Stimulated activated CD8-positive, alpha-beta memory T cell treated with anti-CD3 and anti-CD28 coated beads, Interleukin-2, amount 100 ng/mL, for 1 hour (primary cell): ENCODE measurements at places on chromosomes 5 and 9.

DNA sequence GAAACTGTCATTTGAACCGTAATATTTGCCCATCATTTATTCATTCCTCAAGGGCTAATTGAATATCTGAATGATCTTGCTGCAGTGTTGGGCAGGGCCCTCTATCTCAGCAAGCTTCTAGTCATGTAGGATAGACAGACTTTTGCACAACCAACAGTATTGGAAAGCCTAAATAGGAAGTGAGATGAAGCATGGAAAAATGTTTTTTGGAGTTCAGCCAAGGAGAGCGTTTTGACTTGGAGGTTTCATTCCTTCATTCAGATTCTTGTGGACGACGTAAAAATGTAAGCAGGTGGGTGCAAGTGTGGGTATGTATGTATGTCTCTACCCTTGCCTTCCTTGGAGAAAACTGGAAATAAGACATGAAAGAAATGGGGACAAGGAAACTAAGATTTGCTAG is 15.5 kb downstream of the DAPK1 start:
- no peak for DNase-seq

DNA sequence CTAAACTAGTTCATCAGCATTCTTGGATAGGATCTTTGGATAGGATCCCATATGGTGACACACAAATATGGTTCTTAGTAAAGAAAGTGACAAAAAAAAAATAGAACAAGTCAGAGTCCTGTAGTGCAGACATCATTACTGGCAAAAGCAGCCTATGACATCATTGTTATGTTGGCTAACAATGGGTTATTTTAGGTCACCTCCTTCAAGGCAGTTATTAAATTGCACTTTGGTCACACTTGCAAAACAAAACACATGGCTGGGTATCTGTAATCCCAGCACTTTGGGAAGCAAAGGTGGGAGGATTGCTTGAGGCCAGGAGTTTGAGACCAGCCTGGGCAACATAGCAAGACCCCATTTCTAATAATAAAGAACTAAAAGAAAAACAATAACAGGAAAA is 185.9 kb downstream of the KIAA0825 start:
- DNase-seq, result no peak

DNA sequence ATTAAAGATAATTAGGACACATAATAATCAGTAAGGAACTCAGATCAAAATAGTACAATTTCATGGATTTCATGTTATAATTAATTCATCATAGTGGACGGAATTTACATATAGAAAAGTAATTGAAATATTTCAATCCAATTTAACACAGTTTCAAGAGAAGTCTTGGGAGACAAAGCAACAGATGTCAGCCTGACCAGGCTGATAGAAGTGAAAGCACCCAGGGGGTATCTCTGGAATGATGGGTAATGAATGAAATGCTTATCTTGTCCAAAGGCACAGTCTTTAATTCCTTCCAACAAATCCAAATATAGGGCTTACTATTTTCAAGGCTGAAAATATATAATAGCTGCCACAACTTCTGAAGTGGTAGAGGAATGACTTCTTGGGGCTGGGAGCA is 629.3 kb upstream of the RGMB start:
- no peak for DNase-seq

- no peak for DNase-seq
These were observed 81.1 kb downstream of the RMI1 start for GRCh38 chr9:84061613-84062193.

- no peak for DNase-seq
These were observed 20.8 kb upstream of the CKMT2 start for GRCh38 chr5:81212211-81212751.

DNA sequence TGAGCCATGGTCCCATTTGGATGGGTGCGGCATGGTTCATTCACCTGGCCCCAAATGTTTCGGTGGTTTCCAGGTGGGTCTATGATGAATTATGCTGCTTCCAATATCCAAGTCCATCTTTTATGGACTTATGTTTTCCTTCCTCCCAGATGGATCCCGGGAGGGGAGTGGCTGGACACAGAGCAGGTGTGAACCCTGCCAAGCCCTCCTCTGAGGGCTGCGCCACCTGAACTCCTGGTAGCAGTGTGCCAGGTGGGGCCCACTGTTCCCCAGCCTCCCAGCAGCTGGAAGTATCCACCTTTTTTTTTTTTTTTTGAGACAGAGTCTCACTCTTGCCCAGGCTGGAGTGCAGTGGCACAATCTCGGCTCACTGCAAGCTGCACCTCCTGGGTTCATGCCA is 42.9 kb downstream of the WNK2 start:
- no peak for DNase-seq

GRCh38 chr9:134704498-134704897 is 62.9 kb downstream of the COL5A1 start:
- DNase-seq, result no peak

- peak; percentile 63 for DNase-seq
These were observed 3.1 kb downstream of the SLC4A9 start for GRCh38 chr5:140362875-140363630.

GRCh38 chr5:137375741-137376526 is 123.2 kb downstream of the SPOCK1 start:
- no peak for DNase-seq

- no peak for DNase-seq
These were observed 1.6 kb downstream of the CSNK1A1 start for GRCh38 chr5:149549461-149550267.

DNA sequence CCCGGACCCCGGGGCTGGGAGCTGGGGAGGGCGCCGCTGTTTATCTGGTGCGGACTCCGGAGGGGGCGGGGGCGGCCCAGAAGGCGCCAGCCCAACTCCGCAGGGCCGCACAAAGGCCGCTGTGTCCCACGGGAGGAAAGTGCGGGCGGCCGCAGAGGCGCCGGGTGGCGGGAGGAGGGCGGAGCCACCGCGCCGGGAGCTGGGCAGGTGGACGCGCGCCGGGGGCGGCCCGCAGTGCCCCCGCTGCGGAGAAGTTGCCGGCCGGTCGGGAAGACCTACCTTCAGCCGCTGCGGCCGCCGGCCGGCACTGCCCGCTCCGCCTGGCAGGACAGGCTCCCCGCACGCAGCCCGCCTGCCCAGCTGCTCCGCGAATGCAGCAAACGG is 43.6 kb downstream of the NACC2 start:
- DNase-seq, result no peak

DNA sequence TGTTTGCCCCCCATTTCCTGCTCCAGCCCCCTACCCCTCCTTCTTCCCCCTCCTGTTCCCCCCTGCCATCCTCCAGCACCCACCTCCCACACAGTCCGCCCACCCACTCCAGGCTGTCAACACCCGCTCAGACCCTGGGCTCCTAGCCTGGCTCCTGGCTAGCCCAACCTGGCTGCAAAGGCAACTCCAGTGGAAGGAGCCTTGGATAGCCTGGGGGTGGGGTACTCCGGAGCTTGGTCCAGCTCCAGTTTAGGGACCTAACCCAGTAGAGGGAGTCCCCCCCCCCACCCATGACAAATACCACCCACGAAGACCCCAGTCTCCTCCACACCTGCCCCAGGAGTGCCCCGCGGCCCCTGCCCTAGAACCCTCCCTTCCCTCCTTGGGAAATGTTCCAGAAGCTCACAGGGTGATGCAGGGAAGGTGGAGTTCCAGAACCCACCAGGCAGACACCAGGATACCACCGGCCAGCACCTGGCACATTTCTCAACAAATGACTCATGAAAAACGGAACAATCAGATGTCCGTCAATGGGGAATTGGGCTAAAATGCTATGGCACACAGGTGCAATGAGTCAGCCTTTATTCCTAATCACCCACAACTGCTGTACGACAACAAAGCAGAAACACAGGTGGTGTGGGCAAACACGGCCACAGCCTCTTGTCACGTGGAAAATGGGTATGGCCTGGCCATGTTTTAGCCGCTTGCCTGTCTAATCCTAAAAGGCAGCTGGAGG is 901 bp upstream of the SLC12A7 start:
- DNase-seq, result no peak

- DNase-seq, result no peak
These were observed 388.5 kb downstream of the PSAT1 start for GRCh38 chr9:78685471-78685870.

DNA sequence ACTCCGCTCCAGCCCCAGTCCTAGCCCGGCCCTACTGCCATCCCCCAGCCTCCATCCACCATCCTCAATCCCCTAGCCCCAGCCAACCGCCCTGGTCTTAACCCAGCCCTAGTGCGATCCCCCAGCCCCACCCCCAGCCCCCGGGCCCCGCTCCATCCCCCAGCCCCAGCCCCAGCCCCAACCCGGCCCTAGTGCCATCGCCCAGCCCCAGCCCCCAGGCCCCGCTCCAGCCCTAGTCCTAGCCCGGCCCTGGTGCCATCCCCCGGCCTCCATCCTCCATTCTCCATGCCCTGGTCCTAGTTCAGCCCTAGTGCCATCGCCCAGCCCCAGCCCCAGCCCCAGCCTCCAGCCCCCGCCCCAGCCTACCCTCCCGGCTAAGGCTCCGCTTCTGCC is 398 bp downstream of the TOR1A start:
- no peak for DNase-seq

DNA sequence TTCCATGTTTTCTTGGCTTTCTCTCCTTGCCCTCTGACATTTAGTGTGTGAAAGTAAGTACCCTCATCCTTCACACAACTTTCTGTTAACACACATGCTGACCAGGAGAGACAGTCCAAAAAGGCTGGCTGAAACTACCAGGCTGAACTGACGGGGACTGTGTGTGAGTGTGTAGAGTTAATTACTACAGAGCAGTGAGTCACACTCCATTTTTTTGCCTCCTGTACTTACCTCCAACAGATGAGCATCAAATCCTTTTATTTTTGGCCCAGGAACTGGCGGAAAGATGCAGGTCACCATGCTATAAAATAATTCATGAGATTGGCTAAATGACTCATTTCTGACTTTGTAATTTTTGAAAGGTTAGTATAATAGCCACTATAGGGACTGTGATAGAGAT is 20.2 kb upstream of the AGXT2 start:
- DNase-seq, result no peak

- no peak for DNase-seq
These were observed 104.0 kb downstream of the FSTL4 start for GRCh38 chr5:133508331-133508730.

DNA sequence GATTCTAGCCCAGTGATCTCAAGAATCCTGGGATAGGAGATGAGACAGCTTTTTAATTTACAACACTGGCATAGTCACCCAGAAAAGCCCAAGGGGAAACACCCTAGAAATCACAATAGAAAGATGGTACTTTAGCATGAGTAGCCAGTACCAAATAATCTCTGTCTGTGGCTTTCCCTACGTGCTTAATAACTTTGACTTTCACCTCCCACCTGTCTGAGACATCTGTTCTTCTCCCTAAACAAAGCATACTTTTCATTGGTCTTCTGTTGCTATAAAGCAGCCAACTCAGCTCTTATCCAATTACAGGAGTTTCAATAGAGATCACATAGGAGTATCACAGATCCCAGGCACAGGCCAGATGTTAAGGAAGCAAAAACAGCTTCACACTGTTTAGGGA is 10.4 kb downstream of the MARCHF3 start:
- no peak for DNase-seq

DNA sequence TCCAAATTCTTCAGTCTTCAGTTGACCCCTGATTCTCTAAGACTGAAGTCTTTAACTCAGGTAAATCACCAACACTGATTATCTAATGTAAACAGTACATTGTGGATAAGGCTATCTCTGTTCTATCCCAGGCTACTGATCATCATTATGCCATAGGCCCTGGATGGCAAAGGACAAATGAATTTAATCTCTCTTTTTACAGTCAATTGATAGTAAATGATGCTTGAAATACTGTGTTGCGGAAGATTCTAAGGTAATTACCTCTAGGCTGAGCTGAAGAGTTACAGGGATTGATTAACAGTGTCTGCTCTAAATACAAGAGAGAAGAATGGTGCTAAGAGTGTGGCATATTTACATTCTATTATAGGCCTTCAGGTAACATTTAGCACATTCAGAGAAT is 264.7 kb downstream of the ACTL7B start:
- no peak for DNase-seq

- no peak for DNase-seq
These were observed 125.2 kb downstream of the EDIL3 start for GRCh38 chr5:84259283-84260045.

GRCh38 chr5:88867638-88868037 is 15.3 kb downstream of the MEF2C start:
- no peak for DNase-seq

DNA sequence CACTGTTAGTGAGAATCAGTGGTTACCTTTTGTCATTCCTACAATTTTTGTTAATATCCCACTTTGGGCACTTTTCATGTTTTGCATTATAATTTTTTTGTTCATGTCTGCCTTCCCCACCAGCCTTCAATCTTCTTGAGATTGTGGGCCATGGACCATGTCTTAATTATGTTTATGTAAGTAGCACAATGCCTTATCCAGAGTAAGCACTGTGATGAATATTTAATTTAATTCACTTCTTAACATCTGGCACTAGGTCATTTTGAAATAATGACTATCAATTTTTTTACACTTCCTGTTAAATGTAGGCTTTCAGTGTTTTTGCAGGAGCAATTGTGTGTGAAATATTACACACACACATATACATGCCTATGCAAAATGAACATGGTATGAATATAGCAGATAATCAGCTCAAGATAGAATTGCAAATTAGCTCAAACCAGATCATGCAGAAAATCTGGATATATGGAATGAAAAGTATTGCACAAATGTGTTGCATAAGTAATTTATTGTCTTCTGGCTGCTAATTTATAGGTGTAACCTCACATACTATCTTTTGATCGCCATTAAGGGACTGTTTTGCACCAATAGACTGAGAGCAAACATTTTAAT is 5.3 kb upstream of the SHOC1 start:
- DNase-seq, result no peak

DNA sequence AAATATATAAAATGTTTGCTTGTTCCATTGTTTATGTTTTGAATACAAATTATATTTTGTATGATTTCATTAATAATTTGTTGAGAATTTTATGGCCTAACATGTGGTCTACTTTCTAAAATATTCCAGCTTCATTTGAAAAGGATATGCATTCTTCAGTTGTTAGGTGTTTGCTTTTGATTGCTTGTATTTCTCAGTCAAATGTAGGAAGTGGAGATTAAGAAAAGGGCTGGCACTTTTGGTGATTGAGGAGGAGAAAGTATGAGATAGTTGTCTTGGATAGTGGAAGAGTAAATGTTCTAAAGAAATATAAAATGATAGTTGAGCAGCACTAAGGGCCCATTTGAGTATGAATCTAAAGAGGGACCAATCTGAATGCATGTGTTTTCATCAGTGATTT is 23.1 kb downstream of the JAK2 start:
- DNase-seq, result no peak

DNA sequence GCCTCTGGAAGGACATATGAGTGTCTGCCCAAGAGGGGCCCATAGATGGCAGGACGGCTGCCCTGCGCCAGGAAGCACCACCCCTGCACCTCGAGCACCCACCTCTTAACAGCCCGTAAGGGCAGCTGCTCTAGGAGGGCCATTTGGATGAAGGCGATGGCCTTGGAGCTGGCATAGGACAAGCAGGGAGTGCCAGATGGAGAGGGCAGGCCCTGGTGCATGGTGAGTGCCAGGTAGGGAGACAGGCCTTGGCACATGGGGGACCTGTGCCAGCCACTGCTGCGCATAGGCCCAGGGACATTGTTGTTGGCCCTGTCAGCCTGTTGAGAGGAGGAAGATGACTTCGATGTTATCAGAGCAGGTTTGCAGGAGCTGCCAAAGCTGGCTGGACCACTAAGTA is 134.2 kb downstream of the SLC25A46 start:
- DNase-seq, result no peak
